ENCODE measurements at places on chromosomes 2 and 18.

DNA sequence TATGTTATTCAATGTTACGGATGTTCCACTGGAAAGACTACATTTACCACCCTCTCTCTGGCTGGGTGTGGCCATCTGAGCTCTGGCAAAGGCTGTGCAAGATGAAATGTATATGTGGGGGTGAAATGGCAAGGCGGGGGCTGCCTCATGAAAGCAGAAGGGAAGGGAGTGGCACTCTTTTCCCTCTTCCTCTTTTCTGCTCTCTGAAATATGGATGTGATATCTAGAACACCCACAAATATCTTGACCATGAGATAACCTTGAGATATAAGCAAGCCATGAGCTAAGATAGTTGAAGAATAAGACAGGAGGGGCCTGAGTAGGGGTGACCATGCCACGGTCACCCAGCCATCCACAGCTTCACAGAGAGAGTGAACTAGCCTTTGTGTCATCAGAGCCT, 367.8 kb upstream of the ID2 start:
- DNase-seq = no peak

DNA sequence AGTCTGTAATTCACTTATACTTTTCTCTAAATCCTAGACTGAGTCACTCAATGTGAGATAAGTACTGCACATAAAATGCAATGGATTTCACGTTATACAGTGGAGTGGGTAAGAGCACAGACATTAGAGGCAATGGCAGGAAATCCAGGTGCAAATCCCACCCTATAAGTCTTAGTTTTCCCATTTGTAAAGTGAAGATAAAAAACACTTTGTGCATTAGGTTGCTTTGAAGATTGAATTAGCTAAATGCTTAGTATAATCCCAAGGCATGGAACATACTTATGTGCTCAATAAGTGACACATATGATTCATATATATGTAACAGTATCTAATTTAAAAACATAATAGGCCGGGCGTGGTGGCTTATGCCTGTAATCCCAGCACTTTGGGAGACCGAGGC, 10.5 kb downstream of the ACTG2 start:
- DNase-seq = no peak

GRCh38 chr18:79259218-79259617, 136.5 kb upstream of the NFATC1 start:
- DNase-seq = no peak

GRCh38 chr2:174972924-174973323, 32.3 kb downstream of the CHN1 start:
- no peak for DNase-seq

- no peak for DNase-seq
Measured at GRCh38 chr18:27278131-27278530, 93.0 kb upstream of the CHST9 start.

DNA sequence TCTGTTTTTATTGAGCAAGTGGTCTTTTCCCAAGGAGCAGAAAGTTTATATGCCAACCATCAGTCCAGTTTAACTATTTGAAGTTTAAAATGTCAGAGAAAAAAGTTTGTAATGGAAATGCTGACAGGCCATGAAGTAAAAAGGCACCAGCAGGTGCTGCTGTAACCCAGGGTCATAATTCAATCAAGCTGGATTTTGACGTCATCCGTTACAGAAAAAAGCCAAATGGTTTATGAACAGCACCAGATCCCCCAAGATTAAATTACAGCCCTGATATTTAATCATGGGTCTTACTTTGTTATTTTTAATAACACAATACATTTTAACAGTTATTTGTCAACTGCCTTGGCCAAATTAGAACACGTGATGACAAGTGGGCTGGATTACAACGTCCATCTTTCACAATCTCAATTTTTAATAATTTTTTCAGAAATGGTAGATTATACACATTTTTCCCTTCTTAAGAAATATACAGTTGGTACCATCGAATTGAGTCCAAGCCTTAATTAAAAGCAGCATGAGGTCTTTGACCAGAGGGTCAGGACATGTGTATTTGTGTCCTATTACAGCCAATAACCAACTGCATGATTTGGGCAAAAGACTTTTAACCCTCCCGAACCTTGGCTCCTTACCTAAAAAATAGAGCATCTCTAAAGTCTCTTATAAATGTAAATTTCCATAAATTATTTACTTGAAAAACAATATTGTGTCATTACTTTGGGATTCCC, 10.0 kb downstream of the TCF4 start:
- no peak for DNase-seq

- DNase-seq = no peak
Measured at GRCh38 chr2:220168891-220169546, 541.6 kb downstream of the SLC4A3 start.

GRCh38 chr2:6692819-6693218, 172.9 kb downstream of the CMPK2 start:
- DNase-seq = no peak

DNA sequence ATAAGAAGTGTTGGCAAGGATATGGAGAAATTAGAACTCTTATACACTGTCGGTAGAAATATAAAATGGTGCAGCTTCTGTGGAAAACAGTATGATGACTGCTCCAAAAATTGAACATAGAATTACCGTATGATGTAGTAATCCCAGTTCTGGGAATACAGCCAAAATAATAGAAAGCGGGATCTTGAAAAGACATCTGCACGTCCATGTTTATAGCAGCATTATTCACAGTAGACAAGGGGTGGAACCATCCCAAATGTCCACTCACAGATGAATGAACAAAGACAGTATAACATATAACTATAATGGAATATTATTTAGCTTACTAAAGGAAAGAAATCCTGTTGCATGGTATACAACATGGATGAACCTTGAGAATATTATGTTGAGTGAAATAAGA, 257.7 kb downstream of the TDRD15 start:
- DNase-seq = no peak

- no peak for DNase-seq
Measured at GRCh38 chr2:143150287-143150686, 21.1 kb downstream of the ARHGAP15 start.

Data from stimulated activated CD8-positive, alpha-beta memory T cell treated with anti-CD3 and anti-CD28 coated beads, Interleukin-4, amount 100 ng/mL, for 4 hours (primary cell).